ENCODE measurements at places on chromosomes 5 and 9. TPM values are rescaled to one million over a fixed set of nuclear protein-coding genes. Genes with fewer than 3 reads are reported as not detected.

GRCh38 chr5:171308453-171309275 lies at the start of gene TLX3:
TSS of gene TLX3 (plus strand) at chr5:171309248. CDS start at chr5:171309366, 118 bp downstream.
- DNase-seq, result no peak

DNA sequence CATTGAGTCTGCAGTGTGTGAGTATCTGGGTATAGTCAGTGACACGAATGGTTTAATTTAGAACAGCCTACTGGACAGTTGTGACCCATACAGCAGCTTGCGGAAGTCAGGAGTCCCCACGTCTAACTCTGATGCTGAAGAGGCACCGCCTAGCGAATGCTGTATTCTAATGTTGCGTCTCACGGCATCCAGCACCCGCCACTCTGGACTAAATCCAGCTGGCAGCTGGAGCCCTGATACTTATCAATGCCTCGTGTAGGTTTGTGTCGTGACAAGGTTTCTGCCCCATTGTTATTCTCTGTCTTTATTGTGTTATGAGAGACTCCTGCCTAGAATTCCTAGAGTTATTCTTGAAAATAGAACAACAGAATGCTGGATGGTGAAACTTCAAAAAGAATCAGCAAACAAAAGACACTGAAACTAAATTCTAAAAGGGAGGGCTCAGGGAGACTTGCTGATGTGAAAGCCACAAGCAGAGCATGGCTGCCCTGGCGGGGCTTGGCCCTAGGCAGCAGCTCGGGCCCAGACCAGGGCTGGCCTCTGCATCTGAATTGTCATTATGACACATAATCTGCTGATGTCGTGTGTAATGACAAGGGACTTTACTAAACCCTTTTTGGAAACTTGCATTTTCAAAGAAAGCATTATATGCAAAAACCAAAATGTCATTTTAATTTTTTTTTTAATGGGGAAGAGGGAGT lies 123.5 kb upstream of the ICE1 start:
- DNase-seq, result no peak

DNA sequence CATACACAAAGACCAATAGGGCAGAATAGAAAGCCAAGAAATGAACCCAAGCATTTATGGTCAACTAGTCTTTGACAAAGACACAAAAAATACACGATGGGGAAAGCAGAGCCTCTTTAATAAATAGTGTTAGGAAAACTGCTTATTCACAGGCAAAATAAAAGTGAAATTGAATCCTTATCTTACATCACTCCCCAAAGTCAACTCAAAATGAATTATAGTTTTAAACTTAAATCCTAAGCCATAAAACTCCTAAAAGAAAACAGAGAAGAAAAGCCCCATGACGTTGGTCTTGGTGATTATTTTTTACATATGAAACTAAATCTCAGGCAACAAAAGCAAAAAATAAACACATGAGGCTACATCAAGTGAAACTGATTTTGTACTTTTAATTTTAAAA lies 46.8 kb downstream of the CHSY3 start:
- DNase-seq, result no peak

DNA sequence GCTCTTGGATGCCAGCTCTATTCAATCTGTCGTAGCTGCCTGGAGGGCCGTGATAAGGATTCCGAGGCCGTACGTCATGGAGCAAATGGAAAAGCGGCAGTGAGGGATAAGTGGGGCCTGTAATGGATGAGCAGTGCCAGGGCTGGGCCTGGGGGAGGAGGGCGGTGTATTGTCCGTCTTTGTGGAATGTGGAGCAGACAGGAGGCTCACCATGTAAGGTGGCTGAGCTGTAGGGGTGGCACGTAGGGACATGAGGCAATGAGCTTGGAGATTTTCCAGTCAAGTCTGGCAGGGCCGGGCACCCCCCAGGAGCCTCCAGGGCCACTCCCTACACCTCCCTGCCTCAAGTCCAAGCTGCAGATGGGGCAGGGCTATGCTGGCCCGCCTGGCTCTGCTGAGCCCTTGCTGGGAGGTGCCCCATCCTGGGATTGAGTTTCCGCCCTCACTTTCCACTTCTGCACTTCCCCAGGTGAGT lies 29.2 kb downstream of the NCS1 start:
- no peak for DNase-seq

DNA sequence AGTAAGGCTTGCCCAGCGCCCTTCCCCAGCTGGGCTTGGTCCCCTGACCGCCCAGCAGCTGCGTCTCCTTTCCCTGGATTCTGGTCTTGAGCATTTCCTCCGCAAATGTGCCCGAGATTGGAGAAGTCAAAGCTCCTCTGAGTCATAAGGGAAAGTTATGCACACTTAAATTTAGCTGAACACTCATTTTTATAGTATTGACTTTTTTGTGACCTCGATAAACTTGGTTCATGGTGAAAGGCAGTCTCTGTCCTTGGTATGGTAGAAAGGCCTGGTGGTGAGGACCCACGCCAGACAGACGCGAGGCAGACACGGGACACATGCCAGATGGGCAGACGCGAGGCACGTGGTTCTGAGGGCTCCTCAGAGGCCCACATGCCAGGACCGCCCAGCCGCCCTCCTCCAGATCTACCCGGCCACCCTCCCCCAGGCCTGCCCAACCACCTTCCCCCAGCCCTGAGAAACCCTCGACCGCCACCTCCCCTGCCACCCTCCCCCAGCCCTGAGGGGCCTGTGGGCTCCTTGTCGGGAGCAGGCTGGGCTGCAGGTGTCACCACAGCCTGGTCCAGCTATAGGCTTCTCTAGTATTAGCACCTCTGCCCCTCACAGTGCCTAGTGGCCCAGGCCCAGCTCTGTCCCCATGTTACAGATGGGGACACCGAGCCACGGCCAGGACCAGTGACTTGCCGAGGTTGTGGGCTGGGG lies 60.9 kb upstream of the CACNA1B start:
- no peak for DNase-seq

- peak; percentile 13 for DNase-seq
These were observed 192.6 kb upstream of the MSX2 start for GRCh38 chr5:174531782-174532191.

The AHRR gene
- 2.4 TPM for total RNA-seq

- DNase-seq, result no peak
These were observed 531 bp downstream of the MVB12B start for GRCh38 chr9:126327006-126327713.

GRCh38 chr9:89408628-89409101 lies 89.2 kb downstream of the SEMA4D start:
- DNase-seq, result peak; percentile 36

The TBC1D13 gene
- total RNA-seq, result 23.9 TPM

The MLLT3 gene
- total RNA-seq, result 20.0 TPM

DNA sequence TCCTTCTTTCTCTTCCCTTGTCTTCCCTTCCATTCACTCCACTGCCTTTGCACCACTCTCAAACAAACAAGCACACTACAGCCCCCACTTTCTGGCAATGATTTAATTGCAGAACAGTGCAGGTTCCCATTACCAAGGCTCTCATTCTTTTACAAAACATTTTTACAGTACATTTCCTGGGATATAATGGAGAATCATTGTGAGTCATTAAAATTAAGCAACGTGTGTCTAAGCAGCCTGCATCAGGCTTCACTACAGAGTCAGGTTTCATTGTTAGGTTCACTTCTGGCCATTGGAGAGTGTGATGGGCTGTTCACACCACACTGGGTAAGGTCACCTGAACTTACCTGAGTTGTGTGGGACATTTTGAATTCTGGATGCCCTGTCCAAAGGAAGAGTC lies 303.5 kb downstream of the TRIM32 start:
- peak; percentile 55 for DNase-seq

GRCh38 chr5:170361116-170361515 lies 28.1 kb downstream of the KCNMB1 start:
- no peak for DNase-seq

- DNase-seq, result no peak
These were observed 225.0 kb downstream of the PBX3 start for GRCh38 chr9:125972012-125972729.

The GAPT gene
- not detected for total RNA-seq

The SPINK13 gene
- total RNA-seq, result not detected

DNA sequence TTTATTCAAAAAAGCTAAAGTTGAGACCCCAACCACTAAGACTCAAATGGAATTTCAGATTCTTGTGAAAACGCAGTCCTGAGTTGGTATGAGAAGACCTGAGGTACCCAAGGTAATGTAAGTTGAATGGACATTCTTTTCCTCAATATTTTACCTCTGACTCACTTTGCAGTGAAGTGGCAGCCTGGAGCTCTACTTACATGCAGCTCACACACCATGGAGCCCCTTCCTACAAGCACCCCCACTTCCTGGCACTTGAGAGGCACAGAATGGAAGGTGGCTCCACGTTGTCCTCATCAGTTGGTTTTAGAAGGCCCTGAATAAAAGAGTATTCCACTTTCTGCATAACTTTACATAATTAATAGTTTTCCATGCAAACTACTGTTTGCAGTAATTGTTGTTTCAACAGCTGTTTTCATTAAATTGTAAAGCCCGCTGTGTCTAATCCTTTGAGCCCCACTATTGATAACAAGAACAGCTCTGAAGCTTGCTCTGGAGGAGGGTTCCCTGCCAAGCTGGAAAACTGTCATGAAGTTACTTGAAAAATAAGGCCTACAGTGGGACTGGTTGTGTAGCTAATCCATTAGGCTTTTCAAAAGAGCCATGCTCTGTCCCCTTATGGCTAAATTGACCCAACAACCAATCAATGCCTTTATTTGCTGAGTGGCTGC lies 102.2 kb upstream of the SPATA31D4 start:
- DNase-seq, result peak; percentile 76

DNA sequence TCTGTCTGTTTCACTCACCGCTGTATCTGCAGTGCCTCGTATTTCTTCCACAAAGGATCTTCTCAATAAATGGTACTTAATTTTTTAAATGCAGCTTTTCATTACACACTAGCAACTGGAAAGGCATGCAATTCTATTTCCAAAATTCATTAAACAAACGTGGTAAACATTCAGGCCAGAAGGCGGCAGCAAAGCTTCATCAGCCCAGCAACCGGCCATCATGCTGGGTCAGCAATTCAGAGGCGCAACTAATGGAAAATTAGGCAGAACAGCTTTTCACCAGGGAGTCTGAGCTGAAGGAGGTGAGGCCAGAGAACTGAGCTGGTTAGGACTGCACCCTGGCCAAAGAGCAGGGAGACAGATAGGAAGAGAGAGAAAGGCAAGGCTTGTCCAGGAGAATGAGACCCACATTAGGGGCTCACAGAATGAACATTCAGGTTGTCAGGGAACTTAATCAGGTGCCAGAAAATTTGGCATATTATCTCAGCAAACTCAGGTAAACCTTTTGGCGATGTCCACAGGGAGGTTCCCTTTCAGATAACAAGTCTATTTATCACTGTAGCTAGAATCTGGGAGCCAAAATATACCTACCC lies 17.7 kb upstream of the RNF180 start:
- peak; percentile 42 for DNase-seq

The ST8SIA4 gene
- not detected for total RNA-seq

DNA sequence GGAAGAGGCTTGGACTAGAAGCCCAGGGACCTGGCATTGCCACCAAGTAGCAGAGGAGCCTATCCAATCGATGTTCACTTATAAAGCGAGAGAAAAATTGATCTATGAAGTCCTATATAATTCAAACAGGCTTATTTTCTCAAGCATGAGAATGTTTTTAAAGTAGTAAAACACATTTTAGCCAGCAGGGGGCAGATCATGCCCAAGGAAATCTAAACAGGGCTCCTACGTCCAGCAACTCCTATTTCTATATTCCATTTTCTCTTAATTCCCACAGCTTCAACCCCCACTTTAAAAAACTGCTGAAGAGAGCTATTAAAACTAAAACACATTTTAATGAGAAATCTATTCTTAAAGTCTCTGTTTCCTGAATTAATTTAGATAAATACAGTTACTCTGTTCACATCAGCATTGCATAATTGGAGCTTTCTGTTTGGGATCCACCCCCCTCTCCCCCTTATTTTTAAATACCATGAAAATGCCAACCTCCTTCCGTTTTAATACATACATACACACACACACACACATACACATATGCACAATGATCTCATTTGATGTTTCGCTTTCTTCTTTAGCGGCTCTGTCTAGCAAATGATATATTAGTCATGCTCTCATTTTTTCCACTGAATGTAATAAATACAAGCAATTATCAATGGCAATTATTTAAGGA lies 144.9 kb downstream of the MYO10 start:
- DNase-seq, result peak; percentile 65

- DNase-seq, result peak; percentile 59
These were observed 9.0 kb upstream of the KIF2A start for GRCh38 chr5:62296998-62297397.

- no peak for DNase-seq
These were observed 6.6 kb downstream of the EEIG1 start for GRCh38 chr9:127974001-127974768.

GRCh38 chr5:51632793-51633192 lies 249.5 kb downstream of the ISL1 start:
- DNase-seq, result peak; percentile 18

DNA sequence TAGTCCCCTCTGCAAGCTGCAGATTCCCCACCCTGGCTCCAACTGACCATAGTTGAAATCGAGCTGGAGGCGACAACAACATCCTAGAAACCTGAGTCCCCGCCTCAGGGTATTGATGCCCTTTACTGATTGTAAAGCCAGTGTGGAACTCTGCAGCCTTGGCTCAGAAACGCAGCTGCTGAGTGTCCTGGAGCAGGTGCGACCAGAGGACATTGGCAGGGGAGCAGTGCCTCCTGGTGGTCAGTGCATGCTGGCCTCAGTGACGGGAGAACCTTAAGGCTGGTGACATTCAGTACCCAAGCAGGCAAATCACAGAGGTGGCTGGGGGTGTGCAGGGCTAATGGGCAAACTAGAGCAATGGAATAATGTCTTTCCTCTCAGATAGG lies 20.4 kb upstream of the ZNF354B start:
- no peak for DNase-seq

DNA sequence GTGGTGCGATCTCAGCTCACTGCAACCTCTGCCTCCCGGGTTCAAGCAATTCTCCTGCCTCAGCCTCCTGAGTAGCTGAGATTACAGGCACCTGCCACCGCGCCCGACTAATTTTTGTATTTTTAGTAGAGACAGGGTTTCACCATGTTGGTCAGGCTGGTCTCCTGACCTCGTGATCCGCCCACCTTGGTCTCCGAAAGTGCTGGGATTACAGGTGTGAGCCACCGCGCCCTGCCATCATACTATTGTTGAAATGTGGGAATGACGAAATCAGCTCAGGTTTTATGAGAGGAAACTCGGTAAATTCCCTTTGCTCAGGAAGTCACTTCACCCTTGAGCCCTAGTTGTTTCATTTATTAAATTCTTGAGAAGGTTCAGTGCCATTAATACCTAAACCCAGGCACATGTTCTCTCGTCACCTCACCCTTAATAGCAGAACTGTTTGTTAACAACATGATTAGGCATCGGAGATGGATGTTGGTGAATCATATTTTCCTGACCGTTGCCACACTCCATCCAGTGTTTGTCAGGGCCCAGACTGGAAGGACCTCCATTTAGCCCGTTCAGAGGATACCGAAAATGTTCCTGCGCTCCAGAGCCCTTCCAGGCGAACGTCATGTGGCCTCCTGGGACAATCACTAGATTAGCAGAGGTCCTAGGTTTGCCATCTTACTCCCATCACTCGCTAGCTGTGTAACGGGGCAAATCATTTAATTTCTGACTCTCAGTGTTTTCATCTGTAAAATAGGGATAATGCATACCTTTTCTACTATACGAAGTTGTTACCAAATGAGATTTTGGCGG lies 20.0 kb upstream of the CREBRF start:
- DNase-seq, result no peak

- DNase-seq, result no peak
These were observed 46.6 kb downstream of the SECISBP2 start for GRCh38 chr9:89364666-89365531.

Data from HT1080 (cell line).